ELR (cell line): ENCODE measurements at places on chromosomes 6 and 20.
A peak's percentile ranks its signal among the peaks of the same experiment; 100 is the strongest.

GRCh38 chr6:67252663-67253062 lies 1382.4 kb upstream of the ADGRB3 start:
- no peak for DNase-seq

- peak; percentile 52 for DNase-seq
These were observed 56.7 kb upstream of the CEP85L start for GRCh38 chr6:118708055-118708454.

DNA sequence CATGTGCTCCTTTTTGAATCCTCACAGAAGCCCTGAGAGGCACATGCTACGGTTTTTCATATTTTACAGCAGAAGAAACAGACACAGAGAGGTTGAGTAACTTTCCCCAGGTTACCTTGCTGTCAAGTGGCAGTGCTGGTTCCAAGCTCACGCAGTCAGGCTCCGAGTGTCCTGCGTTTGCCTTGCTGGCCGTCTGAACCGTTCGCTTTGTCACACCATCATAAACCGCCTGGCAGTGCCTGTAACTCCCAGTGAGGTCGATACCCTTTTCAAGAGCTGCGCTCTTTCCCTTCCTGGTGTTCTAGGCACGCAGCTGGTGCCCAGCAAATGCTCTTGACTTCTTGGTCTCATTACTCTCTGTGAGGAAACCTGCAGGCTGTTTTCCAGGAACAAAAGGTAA lies 31.3 kb upstream of the KCNG1 start:
- no peak for DNase-seq

- DNase-seq, result no peak
These were observed 83.9 kb downstream of the GRIK2 start for GRCh38 chr6:101477436-101477835.

DNA sequence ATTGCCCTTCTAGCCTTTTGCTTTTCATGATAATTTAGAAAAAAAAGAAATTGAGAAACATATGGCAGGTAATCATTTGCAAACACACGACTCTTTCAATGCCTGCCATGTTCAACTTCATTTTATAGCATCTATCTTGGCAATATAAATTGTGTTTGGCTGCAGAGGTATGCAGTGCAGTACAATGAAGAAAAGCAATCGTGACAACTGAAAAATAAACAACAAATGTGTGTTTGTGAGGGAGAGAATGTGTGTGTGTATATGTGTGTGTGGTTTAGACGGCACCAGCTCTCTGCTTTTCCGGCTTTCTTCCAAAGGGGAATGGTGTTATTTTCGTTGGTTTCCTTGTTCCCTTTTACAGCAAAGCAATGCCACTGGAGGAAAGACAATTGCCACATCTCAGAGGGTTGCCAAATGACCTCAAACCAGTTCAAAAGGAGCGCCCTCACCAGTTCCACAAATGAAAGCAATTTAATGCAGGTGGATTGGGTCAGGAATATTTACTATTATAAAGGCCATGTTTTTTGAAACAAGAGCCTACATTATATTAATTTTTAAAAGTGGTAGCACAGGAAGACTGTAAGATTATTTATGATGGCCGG lies 587.2 kb downstream of the PRKN start:
- DNase-seq, result no peak
